ENCODE measurements at places on chromosomes 11 and 22. TPM values are rescaled to one million over a fixed set of nuclear protein-coding genes. Genes with fewer than 3 reads are reported as not detected.

GRCh38 chr22:37249986-37250385 is 5.9 kb upstream of the RAC2 start:
- no peak for ATAC-seq

GRCh38 chr11:68053981-68054812 is 15.4 kb downstream of the TCIRG1 start:
- ATAC-seq, result no peak

GRCh38 chr11:61766353-61766841 is 14.0 kb downstream of the MYRF start:
- ATAC-seq, result no peak

- ATAC-seq, result no peak
Observed at GRCh38 chr11:20937826-20938225, 268.4 kb downstream of the NELL1 start.

DNA sequence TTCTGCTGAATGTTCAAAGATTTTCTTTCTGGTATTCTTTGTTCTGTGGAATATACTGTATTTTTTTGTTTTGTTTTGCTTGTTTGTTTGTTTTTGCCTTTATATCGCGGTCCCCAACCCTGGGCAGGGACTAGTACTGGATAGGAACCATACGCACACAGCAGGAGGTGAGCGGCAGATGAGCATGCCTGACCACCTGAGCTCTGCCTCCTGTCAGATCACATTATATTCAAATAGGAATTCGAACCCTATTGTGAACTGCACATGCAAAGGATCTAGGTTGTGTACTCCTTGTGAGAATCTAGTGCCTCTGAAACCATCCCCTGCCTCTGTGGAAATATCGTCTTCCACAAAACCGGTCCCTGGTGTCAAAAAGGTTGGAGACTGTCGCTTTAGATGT is 83.3 kb upstream of the ANO3 start:
- ATAC-seq, result no peak

DNA sequence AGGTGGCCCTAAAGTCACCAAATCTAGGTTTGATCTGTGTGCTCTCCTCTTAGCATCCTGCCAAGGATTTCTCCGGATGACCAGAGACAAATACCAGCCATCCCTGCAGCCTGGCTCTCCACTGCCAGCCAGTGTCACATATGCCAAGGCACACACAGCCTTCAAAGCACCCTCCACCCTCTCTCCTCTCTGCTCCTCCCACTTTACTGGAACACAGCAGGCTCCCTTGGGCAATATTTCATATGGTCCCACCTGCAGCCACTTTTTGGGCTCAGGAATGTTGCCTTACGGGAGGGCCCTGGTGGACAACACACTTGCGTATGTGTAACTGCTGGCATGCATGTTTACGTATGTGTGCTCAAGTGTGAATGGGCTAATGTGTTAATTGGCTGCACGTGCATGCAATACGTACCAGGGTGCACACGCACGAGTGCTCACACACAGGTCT is 183.9 kb downstream of the CEP164 start:
- no peak for ATAC-seq

DNA sequence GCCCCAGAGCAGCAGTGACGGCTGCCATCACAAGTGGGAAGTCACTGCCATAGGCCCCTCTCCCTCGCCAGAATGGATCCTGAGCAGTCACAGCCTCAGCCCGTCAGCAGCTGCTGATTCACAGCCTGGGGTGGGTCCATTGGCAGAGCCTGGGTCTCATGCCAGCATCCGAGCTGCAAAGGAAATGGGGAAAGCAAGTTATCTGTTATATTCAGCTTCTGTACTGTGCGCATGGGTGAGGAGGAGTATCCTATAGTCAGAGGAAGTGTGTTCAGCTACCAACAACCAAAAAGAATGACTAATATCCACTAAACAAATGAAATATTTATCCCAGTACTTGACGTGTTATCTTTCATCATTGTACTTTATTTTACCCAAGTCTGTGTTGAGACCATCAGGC is 119.7 kb downstream of the RCN1 start:
- ATAC-seq, result no peak

DNA sequence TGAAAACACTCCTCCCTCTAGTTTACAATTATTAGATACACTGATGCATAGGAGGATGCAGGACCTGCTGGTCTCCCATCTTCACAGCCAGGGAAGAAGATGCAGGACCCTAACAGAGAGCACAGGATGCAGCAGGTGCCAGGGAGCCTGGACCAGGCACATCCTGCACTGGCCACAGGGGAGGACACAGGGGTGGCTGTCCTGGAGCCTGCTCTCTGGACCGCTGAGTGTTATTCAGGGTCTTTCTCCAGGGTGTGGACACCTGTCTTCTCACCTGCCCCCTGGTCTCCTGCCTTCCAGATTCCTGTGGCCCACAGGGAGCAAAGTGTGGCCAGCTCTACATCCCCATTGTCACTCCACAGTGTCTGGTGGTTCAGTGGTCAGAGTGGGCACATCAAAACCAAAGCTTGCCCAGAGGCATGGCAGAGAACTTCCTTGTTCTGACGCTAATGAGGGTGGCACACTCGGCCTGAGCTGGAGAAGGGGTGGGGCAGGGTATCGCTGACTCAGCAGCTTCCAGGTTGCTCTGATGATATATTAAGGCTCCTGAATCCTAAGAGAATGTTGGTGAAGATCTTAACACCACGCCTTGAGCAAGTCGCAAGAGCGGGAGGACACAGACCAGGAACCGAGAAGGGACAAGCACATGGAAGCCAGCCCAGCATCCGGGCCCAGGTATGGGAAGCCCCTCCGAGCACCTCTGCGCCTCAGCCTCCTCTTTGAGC is at the start of gene APOBEC3A:
Gene APOBEC3A (plus strand): TSS at position 564 of the 725 bp plus-strand sequence. CDS start 83 bp downstream, at position 647.
- ATAC-seq, result peak; percentile 75

GRCh38 chr11:61089806-61090491 is 12.3 kb upstream of the CD5 start:
- no peak for ATAC-seq

- ATAC-seq, result peak; percentile 18
Observed at GRCh38 chr11:134486106-134486505, 74.1 kb upstream of the B3GAT1 start.

DNA sequence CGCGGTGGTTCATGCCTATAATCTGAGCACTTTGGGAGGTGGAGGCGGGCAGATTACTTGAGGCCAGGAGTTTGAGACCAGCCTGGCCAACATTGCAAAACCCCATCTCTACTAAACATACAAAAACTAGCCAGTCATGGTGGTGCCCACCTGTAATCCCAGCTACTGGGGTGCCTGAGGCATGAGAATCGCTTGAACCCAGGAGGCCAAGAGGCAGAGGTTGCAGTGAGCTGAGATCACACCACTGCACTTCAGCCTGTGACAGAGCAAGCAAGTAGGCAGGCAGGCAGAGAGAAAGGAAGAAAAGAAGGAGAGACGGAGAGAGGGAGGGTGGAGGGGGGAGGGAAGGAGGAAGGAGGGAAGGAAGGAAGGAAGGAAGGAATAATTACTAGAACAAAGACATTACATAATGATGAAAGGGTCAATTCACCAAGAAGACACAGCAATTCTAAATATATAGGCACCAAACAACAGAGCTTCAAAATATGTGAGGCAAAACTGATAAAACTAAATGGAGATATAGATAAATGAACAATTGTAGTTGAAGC is 13.8 kb upstream of the CLDN5 start:
- ATAC-seq, result no peak

DNA sequence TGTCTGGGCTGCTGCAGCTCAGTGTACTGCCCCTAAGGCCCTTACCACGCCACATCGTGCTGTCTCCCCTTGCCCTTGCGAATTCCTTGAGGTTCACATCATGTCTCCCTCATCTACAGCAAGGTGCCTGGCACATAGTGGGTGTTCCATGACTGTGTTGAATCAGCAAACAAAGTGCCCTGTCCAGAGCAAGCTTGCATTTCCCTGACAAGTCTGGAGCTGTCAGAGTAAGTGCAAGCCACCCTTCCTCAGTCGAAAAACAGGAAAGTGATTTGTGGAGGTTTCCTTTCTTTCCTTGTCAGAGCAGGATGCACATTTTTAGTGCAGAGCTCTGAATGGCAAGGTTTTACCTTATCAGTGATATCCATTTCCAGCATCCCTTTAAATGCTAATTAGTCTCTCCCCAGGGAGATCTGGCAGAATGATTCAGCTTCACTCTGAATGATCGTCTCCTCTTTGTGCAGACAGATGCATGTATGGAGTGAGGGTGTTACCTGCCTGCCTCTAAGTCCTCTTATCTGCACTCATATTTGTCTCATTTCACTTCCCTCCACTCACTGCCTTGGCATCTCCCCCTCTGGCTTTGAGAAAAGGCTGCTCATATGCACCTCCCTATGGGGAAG is 331.2 kb downstream of the TMEM135 start:
- ATAC-seq, result peak; percentile 35

DNA sequence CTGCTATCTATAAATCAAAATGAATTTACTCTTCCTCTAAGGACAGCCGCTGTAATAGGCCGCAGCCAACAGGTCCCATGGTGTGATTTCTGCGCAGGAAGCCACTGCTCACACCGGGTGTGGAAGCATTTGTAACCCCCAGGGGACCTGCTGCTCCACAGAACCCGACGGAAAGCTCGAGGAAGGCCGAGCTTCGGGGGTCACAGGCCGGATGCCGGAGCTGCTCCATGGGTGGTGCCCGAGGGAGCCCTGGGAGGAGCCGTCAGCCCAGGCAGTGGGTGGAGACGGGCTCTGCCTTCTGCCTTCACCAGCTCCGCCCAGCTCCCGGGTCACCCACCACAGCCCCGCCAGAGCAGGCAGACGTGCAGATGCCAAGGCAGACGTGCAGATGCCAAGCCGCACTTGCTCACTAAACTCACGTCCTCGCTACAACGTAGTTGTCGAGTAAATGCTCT is 63.5 kb downstream of the BRD1 start:
- no peak for ATAC-seq

- ATAC-seq, result no peak
Observed at GRCh38 chr11:134856056-134856971, 444.3 kb upstream of the B3GAT1 start.

GRCh38 chr11:69187540-69188065 is 31.9 kb downstream of the SMIM38 start:
- no peak for ATAC-seq

- ATAC-seq, result peak; percentile 71
Observed at GRCh38 chr11:10358696-10359095, 53.8 kb downstream of the ADM start.

DNA sequence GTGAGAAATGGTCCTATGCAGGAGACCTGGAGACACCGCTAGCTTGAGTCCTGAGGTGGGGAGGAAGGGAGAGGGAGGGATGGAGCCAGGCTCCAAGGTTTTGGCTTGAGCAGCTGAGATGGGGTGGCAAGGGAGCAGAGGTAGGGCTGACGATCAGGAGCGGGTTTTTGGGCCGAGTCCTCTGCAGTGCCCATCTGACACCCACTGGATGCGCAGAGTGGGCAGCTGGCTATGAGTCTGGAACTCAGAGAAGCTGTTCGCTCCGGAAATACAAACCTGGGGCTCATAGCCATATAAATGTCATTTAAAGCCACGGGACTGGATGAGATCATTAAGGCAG is 453 bp upstream of the MAFF start:
- peak; percentile 0 for ATAC-seq

- peak; percentile 53 for ATAC-seq
Observed at GRCh38 chr22:19663286-19663815, 51.0 kb upstream of the SEPTIN5 start.

DNA sequence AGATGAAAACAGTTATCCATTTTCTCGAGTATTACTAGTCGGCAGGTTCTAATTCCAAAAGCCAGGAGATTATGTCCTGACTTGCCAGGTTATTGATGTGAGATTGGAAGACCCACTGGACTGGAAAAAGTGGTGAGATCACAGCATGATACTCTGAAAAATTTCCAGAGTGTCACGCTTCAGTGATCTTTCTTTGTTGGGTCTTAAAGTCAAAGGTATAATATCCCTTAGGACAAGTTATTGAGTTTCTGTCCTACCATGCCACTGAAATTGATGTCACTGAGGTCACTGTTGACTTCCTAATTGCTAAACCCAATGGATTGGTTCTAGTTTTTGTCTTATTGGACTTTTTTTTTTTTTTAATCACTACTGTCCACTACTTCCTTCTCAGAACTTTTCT is 104.5 kb upstream of the GRAMD1B start:
- no peak for ATAC-seq

- no peak for ATAC-seq
Observed at GRCh38 chr11:9057888-9058287, 33.5 kb downstream of the SCUBE2 start.

DNA sequence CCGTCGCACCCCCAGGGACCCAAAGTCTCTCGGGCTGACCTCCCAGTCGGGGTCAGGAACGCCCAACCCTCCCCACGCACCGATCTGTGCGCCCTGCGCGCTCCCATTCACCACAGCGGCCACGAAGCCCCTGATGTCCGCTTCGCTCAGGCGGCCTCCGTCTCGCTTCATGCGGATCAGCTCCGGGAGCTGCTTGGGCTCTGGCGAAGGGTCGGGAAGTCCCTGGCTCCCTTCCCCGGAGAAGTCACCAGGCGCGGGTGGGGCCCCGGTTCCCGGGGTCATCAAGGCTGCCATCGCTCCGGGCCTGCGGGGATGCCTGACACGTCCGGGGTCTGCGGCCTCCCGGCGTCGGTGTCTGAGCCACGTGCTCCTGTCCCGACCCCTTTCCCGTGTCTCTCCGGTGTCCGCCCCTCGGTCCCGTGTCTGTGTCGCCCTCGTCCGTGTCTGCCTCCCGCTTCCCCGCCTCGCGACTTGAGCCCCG is 356 bp downstream of the TYMP start:
- ATAC-seq, result no peak

- ATAC-seq, result no peak
Observed at GRCh38 chr11:112783945-112784322, 177.3 kb upstream of the NCAM1 start.

DNA sequence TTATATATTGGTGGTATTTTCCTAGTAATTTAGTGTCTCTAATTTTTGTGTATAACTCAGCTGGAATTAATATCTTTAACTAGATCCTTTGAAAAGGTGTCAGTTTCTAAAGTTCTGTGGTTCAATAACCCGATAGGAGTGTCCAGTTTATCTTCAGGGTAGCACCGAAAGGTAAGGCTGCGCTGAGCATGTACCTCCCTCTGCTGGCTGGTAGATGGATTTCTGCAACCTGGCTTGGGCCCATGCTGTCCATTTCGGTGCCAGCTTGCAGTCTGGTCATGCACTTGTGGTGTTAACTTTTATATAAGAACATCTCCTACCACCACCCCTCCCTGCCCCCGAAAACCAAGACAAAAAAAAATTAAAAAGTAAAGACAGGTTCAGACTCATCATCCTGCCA is 24.7 kb downstream of the EXT2 start:
- peak; percentile 31 for ATAC-seq

MMP12 gene
- 0.16 TPM for total RNA-seq

LDHAL6A gene
- not detected for total RNA-seq

SPINDOC gene
- total RNA-seq, result 4.4 TPM

PATE2 gene
- total RNA-seq, result not detected

UBQLNL gene
- total RNA-seq, result 0.08 TPM

CYTH4 gene
- 1.6 TPM for total RNA-seq

Data from esophagus mucosa (tissue), 1 donor.